Activated CD4-positive, alpha-beta T cell treated with anti-CD3 and anti-CD28 coated beads for 1 hour (primary cell): ENCODE measurements at places on chromosomes 1 and 21.

DNA sequence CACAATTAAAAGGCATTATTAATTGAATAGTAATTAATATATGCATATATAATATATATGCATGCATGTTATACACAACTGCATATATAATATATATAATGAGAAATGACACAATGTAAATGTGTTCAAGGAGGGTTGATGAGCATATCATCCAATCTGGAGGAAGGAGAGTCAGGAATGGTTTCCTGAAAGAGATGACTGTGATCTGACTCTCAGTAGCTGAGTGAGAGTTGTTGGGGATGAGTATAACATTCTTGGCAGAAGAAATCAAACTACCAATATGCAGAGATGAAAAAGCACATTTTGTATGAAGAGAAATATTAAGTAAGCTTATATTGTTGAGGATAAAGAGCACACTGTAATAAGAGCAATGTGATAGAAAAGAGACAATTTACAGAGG lies 37.3 kb downstream of the F13B start:
- DNase-seq: no peak

DNA sequence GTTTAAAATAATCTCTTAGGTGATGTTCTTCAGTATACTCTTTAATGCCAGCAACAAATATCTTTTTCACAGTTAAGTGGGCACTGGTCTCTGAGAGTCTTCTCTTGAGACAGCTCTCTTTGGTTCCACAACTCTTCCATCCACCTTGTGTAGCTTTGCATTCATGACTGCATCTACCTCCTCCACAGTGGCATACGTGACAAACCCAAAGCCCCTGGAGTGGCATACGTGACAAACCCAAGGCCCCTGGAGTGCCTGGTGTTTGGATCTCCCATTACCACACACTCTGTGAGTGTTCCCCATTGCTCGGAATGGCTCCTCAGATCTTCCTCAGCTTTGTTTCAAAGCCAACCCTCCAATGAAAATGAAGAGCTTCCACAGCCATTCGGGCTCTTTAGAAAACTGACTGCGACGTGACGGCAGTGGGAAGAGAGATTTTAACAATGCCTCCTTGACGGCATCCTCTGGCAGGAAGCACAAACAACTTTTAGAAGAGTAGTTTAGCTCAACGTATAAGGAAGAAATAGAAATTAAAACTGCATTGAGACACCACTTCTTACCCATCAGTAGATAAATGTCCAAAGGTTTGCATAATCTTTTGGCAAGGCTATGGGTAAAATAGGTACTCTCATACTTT lies 45.8 kb downstream of the SLC30A7 start:
- no peak for DNase-seq

DNA sequence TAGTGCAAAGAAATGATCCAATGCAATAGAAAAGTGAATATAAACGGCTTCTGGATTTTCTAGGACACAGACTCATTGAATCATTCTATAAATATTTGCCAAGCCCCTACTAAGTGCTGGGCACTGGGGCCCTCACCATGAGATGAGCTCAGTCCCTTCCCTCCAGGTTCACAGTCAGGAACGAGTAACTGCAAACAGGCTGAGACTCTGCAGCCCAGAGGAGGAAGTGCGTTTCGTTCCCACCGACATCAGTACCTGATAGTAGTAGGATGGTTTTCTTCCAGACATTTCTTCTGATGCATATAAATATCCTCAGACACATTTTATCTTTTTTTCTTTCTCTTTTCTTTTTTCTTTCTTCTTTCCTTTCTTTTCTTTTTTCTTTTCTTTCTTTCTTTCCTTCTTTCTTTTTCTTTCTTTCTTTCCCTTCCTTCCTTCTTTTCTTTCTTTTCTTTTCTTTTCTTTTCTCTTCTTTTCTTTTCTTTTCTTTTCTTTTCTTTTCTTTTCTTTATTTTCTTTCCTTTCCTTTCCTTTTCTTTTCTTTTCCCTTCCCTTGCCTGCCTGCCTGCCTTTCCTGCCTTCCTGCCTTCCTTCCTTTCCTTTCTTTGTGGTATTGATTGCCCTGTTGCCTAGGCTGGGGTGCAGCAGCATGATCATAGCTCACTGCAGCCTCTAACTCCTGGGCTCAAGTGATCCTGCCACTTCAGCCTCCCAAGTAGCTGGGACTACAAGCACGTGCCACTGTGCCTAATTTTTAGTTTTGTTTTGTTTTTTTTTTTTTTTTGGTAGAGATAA lies 135.4 kb downstream of the DISC1 start:
- no peak for DNase-seq

DNA sequence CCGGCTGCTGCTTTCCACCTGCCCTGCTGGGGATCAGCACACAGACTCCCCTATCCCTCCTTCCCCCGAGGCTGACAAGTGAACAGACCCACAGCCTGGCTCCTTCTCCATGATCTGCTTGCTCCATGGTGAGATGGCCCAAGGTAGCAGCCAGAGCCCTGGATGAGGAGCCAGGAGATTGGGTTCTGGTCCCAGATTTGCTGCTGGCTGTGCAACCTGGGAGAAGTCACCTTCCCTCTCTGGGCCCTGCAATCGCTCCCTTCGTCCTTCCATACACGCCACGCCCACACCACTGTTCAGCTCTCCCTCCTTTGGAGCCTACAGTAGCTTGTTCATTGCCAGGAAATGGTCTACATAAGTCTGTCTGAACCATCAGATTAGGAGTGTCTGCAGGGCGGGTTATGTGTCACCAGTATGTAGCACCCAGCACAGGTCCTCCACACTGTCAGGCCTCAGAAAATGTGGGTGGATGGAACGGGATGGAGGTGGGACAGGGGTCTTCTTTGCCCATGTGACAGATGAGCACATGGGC lies 9.2 kb upstream of the EPHA8 start:
- DNase-seq: no peak

DNA sequence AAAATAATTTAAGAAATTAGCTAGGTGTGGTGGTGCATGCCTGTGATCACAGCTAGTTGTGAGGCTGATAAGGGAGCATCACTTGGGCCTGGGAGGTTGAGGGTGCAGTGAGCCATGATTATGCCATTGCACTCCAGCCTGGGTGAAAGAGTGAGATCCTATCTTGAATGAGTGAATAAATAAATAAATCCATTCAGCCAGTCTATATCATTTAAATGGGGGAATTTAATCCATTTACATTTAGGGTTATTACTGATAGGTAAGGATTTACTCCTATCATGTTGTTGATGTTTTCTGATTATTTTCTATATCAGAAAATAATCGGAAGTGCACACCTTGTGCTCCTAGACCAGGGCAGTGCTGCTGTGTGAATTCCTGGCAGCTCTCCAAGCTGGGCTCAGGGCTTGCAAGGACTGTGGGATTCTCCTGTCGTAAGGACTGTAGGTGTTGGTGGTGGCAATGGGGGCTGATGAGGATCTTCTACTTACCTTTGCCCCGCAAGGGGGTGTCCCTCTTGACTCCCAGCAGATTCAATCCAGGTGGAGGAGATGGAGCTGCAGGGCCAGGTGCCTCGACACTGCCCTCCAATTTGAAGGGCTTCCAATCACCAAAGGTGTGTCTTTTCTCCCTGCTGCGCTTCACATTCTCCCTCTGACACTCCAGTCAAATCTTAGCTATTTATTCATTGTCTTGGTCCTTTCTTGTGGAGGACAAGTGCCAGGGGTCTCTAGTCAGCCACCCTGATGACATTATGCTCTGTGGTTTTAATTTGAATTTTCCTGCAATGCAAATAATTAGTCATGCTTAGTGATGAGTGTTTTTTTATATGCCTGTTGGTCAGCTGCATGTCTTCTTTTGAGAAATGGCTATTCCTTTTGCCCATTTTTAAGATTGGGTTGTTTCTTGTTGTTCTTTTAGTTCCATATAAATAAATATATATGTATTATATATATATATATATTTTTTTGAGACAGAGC lies 14.1 kb upstream of the TRAPPC10 start:
- no peak for DNase-seq

- DNase-seq: no peak
These were observed 48.5 kb upstream of the IKBKE start for GRCh38 chr1:206421616-206422340.

- DNase-seq: no peak
These were observed 218.1 kb downstream of the USH2A start for GRCh38 chr1:216205176-216205575.

DNA sequence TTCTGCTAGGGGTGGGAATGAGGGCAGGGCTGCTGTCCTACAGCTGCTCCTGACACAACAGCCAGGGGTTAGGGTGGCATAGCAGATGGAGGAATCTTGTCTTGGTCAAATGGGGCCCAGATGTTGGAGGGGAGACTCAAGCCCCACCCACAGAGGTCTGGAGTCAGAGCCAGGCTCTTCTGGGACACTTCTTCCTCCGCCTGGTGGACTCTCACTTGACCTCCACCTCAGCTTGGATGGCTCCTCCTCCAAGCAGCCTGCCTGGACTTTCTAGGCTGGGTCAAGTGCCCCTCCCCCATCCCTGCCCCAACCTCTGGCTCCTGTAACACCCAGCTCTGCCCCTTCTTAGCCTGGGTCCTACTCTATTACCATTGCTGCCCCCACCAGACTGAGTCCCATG lies 35.5 kb downstream of the EPHA2 start:
- no peak for DNase-seq

DNA sequence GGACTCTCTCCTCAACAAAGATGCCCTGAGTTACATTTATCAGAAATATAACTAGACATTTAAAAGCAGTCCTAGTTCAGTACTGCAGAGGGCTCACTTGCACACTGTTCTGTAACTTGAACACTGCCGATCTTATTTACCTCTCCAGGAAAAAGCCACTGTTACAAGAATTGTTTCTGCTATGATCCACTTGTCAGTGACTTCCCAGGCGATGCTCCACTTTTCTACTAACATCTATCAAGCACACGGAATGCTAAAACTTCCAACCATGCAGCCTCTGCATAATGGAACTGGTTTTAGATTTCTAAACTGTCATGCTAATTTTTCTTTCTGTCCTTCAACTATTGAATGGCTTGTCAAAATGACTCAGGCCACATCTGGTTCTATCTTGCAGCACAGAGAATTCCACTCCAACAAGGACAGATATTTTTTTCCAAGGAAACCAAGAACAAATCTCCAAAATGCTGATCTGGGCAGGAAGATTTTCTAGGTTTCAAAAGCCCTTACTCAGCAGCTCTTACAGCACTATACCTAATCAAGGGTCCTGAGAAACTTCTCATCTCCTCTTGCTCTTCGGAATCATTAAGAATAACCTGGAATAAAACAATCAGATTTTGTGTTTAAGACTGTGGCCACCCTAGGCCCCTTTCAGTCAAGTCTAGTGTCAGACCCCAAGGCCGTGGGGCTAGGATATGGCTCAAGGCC lies 9.9 kb downstream of the SEC16B start:
- DNase-seq: no peak

- DNase-seq: no peak
These were observed 49.2 kb downstream of the RALGPS2 start for GRCh38 chr1:178774263-178774662.

- DNase-seq: no peak
These were observed 170.5 kb downstream of the TTLL7 start for GRCh38 chr1:83828456-83828855.

DNA sequence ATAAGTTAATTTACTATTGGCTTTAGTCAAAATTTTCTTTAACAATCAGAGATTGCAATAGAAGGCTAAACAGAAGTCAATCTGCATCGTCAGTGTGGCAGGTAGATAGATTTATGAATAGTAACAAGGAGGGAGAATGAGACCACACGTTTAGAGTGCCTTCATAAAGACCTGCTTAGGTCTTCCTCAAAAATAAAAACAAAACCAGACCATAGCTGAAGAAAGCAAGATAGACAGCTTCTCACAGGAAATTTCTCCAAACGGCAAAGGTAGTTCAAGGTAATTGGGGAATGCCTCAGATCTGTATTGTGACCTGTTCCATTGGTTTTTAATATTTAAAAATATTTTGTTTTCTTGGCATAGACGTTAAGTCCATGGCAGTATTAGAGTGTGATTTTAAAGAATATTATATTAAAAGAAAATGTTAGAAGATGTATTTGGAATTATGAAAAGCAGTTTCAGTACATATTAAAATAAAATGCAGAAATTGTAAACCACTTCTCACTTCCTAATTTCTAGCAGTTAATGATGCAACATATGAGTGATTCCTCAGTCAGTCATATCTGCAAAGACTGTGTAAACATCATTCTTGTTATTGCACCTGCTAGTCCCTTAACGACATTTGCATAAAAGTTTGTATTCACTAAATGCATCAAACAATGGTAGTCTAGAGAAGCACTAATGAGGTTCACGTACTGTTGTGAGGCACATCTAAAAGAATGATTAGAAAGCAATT lies 278.0 kb downstream of the HLX start:
- no peak for DNase-seq

GRCh38 chr1:201149400-201149799 lies 4.9 kb downstream of the TMEM9 start:
- no peak for DNase-seq

- DNase-seq: no peak
These were observed 1.1 kb upstream of the CSF1 start for GRCh38 chr1:109909561-109909960.

DNA sequence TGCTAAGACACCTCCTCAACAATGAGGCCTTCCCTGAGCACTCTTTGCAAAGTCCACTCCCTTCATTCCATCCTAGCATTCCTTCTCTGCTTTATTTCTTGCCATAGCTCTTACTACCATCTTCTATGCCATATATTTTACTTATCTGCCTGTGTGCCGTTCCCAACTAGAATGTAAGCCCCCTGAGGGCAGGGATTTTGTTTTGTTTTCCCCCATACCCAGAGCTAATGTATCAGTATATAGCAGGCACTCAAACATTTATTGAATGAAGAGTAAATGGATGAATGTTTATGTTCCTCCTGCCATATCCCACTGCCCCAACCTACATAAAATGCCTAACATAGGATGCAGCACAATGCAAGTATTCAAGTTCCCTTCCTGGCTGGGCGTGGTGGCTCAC lies 14.9 kb upstream of the PPP1R15B start:
- DNase-seq: no peak

DNA sequence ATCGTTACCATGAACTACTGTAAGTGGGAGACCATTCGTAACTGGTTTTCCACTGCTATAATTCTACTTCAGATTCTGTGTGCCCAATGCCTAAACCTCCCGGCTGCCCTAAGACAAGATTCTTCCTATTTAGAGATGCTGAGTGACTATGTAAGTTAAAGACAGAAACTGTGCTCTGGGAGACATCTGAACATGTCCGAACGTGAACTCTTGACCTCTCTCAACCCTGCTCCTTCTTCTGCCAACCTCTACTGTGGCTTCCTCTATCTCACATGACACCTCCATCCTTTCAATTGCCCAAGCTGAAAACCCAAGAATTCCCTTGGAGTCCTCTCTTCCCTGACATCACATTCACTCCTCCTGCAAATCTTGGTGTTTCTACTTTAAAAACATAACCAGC lies 182.9 kb downstream of the AKT3 start:
- DNase-seq: no peak
